ENCODE measurements at places on chromosomes 12 and 14.

GRCh38 chr14:74942608-74943007 lies 12.8 kb downstream of the PGF start:
- DNase-seq, result no peak

DNA sequence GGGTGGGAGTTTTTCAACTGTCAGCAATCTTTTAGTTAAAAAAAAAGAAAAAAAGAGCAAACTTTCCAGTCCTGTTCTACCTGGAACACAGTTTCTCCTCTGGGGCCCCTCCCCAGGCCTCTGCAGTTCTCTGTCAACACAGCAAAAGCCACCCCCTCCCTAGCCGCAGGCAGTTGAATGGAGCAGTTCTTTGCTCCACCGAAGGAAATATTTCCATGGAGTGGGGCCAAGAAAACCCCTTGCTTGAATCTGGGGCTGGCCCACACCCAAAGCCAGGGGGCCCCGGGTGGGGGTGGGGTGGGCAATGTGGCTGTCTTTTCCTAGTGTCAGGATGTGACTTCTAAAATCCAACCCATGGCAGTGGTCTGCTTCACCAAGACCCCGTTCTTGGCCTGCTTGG lies 5.0 kb upstream of the MEG3 start:
- no peak for DNase-seq

- DNase-seq, result no peak
These were observed 42.8 kb upstream of the PTPRQ start for GRCh38 chr12:80401191-80401590.

DNA sequence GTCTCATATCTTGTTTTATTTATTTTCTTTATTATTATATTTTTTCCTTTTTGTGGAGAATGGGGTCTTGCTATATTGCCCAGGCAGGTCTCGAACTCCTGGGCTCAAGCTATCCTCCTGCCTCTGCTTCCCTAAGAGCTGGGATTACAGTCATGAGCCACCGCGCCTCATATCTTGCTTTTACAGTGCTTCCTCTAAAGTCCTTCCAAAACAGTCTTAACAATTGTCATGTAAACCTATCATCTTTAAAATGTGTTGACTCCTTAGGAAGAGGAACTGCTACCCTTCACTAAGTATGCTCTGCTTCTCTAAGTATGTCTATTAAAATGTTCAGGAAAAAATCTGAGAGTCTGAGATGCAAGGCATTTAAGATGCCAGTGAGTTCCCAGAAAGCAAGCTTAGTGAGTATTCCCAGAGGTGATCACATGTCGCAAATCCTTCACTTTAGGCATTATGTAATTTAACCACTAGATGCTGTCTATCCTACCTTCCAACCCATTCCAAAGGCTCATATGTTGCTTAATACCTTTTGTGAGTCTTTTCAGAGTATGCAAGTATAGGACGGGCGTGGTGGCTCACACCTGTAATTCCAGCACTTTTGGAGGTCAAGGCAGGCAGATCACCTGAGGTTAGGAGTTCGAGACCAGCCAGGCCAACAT lies 19.7 kb upstream of the FOXJ2 start:
- DNase-seq, result no peak

DNA sequence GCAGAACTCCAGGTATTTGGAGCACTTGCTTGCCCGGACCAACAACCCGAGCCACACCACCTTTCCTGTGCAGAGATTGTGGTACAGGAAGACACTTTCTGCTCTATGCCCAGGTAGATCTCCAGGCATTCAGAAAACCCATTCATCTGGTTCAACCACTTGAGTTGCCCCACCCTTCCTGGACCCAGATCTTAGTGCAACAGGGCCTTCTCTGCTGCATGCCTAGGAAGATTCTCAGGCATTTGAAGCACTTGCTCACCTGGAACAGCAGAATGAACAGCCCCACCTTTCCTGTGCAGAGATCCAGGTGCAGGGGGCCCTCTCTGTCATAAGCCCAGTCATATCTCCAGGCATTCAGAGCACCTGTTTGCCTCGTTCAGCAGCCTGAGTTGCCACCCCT lies 412.8 kb upstream of the MGAT4C start:
- no peak for DNase-seq

- peak; percentile 92 for DNase-seq
These were observed 4.7 kb upstream of the GPR84 start for GRCh38 chr12:54368709-54369596.

DNA sequence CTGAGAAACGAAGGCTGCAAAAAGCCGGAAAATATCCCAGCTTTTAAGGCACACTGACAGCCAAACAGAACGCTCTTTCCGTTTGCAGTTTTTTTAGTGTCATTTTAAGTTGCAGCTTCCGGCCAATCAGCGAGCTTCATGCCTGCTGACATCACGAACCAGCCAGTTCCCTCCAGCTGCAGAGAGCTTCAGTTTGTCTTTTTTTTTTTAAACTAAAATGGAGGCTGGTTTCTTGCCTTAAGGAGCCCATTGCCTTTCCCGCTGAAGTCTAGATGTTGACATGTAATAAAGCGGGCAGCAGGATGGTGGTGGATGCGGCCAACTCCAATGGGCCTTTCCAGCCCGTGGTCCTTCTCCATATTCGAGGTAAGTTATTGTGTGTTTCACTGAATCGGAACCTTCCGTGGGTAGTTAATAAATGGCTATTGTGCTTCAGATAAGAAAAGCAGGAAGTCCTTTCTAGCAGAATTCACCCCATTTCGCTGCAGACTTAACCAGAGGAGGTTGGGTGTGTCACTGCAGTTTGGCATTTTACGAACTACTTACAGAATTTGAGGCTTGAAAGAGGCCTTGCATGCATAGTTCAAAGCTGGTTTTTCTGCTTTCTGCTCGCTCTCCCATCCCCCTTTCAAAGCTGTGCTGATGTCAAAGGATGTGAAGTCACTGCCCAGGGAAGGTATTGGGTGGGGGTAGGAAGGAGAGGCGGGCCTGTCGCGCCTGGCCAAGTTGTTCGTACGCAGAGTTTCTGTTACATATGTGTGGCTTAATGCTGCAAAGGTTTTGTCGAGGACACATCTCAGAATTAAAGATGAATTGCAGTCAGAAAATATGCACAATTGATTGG lies 48.4 kb downstream of the PPP2R5C start:
- DNase-seq, result peak; percentile 94

- no peak for DNase-seq
These were observed 9.6 kb downstream of the PFKM start for GRCh38 chr12:48128800-48129199.

- DNase-seq, result no peak
These were observed 109.8 kb downstream of the PHLDA1 start for GRCh38 chr12:75921622-75922289.

- DNase-seq, result no peak
These were observed 156.7 kb downstream of the PAH start for GRCh38 chr12:102760322-102760721.

DNA sequence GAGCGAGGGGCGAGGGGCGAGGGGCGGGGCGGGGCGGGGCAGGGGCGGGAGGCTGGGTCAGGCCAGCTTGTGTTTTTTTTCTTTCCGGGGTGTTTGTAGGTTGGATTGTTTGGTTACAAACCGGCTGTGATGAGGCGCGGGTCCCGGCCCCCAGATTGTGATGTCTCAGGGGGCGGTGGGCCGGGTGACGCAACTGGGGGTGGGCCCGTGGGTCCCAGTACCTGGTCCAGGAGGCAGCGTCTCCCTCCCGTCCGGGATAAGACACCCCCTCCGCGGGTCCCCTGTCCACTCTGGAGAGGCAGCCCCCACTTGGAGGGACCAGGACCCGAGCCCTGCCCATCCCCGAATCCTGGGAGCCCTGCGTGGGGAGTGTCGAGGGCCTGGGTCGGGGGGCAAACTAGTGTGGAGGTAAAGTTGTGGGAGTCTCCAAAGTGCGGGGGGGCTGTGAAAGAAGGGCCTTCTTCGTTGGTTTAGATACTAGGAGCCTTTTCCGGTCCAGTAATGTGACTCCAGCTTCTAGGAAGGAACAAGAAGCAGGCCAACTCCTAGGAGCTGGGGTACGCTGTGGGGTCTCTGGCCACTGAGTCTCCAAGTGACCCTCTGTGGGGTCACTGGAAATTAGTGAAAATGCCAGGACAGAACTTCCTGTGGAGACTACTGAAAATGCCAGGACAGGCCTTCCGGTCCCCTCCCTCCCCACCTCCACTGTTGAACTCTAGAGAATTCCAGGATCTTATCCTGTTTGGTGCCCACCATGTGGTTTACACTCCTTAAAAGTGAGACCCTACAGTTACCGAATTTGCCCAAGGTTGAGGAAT lies 579 bp upstream of the CLMN start:
- DNase-seq, result no peak

DNA sequence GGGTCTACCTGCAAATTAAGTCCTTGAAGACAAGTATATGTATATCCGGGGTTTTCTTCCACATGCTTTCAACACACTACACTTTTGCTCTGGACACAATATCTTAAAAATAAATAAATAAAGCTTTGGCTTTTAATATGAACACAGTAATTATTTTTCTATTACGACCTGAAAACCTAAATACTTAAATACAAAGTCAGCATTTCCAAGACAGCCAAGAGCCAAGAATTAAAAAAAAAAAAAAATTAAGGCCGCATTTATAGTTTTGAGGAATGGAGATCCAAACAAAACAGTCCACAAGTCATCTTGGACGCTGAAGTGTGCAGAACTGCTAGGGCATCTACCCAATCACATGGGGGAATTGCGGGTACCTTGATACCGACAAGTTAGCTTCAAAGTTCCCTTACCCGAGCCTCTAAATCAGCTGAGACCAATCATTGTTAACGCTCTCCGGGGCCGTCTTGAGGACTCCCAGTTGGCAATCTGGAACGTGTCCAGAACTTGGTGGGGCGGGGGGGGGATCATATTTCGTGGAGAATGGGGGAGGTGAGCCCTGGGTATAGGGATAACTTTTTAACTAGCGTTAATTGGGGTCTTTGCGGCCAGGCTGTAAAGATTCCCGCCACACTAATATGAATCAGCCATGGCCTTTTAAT lies 731 bp upstream of the PCNX4 start:
- peak; percentile 75 for DNase-seq

DNA sequence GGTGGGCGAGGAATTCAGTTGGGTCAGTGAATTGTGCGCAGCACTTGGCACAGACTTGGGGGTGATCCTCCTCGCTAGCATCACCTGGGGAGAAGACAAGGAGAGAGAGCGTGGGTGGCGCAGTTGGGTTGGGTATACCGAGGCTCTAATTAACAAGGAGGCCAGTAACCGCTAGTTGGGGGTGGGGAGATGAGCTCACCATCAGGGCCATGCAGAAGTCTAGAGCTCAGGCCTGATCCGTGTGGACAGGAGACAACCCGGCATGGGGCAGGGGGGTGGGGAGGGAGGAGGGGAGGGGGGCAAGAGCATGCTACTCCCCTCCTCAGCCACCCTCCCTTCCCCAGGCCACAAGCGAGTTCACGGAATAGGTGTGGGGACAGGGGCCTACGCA lies 580 bp downstream of the SALL2 start:
- no peak for DNase-seq

GRCh38 chr12:116646901-116647300 lies 87.7 kb downstream of the MAP1LC3B2 start:
- DNase-seq, result no peak

- no peak for DNase-seq
These were observed 23.0 kb downstream of the RTL1 start for GRCh38 chr14:100880271-100881101.

DNA sequence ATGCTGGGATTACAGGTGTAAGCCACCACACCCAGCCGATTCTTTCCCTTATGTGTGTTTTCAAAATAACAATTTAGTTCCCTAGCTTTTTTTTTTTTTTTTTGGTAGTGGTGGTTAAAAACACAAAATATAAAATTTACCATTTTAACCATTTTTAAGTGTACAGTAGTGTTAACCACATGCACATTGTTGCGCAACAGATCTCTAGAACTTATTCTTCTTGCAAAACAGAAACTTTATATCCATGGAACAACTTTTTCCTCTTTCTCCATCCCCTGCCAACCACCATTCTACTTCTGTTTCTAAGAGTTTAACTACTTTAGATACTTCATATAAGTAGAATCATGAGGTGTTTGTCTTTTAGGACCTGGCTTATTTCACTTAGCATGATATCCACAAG lies 1.1 kb upstream of the NDUFA12 start:
- no peak for DNase-seq

GRCh38 chr12:26798023-26798422 lies 35.0 kb downstream of the ITPR2 start:
- DNase-seq, result peak; percentile 60

DNA sequence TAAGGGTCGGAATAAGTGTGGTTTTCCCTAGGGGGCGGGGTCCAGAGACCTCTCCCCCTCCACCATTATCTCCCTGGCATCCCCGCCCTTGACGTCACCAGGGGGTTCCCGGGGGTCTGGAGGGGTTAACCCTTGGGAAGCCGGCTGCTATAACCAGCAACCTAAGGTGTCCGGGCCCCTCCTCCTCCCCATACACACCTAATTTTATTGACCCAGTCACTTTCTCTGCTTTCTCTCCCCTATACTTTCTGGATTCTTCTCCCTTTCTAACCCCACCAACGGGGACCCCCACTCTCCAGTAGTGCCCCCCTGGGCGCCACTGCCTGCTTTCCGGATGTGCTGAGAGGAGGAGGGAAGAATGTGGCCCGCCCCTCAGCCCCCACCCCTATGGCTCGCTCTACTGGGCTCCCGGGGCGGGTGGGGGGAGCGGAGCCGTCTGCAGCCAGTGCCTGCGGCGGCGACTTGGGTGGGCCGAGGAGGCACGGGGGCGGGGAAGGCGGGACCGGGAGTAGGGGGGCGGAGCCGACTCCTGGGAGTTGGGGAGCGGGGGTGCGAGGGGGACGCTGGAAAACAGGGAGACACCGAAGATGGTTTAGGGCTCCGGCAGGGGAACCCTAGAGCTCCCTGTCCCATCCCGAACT lies 1.8 kb downstream of the GLI1 start:
- DNase-seq, result peak; percentile 79

- peak; percentile 38 for DNase-seq
These were observed 38.2 kb downstream of the PLXNC1 start for GRCh38 chr12:94186278-94187241.

DNA sequence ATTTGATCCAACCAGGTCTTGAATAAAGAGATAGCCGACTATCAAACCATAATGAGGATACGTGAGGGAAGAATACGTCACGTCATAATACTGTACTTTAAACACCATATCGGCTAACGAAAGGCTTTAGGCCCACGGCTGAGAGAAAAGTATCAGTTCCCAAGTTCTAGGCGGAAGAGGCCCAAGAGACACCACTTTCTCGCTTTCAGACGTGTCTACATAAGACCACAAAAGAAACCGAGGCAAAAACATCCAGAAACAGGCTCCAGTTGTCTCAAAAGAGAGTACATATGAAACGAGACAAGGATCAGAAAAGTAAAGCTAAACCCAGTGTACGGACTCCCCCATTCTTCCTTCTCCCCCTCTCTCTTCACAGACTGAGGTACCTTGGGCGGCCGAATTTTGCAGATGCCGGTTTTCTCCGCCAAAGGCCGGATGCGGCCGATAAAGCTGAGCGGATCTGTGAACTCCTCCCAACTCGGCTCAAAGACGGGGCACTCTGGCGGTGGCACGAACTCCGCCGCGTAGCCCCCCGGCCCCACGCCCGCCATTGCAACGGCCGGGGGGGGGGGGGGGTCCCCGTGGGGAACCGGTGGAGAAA lies 479 bp downstream of the KDM5A start:
- no peak for DNase-seq

- no peak for DNase-seq
These were observed 62.5 kb downstream of the MDM2 start for GRCh38 chr12:68870443-68870842.

Data from renal cortex interstitium (tissue), 15 donors.